Daoy (cell line): ENCODE measurements at places on chromosomes 3 and 15.

DNA sequence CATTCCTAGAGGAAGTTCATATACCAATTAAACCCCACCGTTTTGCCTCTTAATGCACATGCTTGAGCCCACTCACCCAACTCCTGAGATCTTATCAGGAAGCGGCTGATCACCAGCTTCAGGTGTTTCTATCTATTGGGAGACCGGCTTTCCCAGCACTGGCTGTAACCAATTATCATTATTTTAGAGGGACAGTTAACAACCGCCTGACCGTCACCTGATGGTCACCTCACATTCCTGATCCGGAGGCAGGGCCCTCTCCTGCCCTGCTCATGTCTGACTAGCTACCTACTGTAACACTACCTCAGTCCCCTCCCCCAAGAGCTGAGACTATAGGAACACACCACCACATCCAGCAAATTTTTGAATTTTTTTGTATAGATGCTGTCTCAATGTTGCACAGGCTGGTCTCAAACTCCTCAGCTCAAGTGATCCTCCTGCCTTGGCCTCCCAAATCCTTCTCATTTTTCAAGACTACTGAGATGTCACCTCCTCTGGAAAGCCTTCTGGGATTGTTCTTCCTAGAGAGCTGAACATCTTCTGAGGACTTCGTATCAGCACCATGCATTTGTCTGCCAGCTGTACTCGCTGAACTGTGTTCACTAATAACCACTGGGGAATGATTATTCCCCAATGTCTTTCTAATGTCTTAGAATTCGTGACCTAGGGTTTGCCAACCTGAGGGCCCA lies 84.8 kb downstream of the LSM3 start:
- no peak for DNase-seq

GRCh38 chr15:91183596-91183995 lies 83.5 kb downstream of the SV2B start:
- no peak for DNase-seq

DNA sequence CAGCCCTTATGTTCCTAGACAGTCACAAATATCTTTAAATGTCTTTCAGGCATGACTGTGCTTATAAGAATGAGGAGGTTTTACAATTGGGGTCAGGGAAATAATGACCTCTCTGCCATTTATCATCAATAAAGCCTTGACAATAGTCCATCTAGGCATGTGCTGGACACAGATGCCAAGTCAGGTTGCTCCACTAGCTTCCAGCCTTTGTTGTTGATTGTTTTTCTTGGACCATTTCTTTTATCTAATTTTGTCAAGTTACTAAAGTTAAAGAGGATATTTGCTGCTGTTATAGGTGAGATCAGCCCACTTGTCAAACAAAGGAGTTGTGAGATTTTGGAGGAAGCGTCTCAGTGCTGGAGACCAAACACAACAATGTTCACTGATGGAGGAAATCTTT lies 628.0 kb downstream of the ROBO2 start:
- DNase-seq, result no peak

DNA sequence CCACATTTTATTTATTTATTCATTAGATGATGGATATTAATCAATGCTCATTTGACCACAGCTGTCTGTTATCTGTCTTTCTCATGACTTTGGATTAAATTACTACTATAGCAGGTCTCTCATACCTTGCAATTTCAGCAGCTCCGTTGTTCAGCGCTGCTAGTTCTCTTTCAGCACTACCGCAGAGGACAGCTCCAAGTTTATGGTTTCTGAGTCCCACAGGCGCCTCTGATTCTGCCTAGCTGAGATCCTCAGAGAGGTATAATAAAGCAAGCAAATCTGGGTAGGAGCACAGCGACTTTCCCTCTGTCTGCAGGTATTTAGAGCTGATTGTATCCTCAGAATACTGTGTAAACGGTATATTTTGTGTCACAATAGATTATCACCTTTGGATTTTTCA lies 204.9 kb downstream of the CNTN4 start:
- DNase-seq, result no peak

- no peak for DNase-seq
Measured at GRCh38 chr3:149417174-149417573, 39.7 kb upstream of the TM4SF1 start.

GRCh38 chr15:28969511-28970085 lies 83.8 kb downstream of the APBA2 start:
- peak; percentile 61 for DNase-seq

DNA sequence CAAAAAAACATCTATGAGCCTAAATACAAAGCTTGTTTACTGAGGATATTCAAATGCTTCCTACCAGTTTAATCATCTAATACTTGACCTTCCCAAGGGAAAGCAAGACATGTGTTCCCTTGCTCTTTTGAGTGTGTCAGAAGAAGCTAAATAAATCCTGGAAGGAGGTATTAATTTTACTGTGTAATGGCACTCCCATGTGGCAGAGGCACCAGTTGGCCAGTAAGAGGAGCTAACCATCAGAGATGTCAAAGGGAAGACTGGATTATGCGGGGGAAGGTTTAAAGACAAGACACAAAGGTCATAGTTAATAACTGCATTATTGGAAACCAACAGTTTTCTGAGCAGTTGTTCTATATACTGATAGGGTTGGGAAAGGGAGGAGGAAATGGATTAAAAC lies 125.1 kb downstream of the SUCLG2 start:
- no peak for DNase-seq

GRCh38 chr15:90633360-90633759 lies 83.8 kb upstream of the BLM start:
- DNase-seq, result no peak

- DNase-seq, result no peak
Measured at GRCh38 chr3:56952061-56952460, 108.4 kb upstream of the SPATA12 start.

- no peak for DNase-seq
Measured at GRCh38 chr3:17125738-17126442, 241.1 kb downstream of the PLCL2 start.

- DNase-seq, result no peak
Measured at GRCh38 chr3:196207833-196208607, 3.2 kb downstream of the ZDHHC19 start.

DNA sequence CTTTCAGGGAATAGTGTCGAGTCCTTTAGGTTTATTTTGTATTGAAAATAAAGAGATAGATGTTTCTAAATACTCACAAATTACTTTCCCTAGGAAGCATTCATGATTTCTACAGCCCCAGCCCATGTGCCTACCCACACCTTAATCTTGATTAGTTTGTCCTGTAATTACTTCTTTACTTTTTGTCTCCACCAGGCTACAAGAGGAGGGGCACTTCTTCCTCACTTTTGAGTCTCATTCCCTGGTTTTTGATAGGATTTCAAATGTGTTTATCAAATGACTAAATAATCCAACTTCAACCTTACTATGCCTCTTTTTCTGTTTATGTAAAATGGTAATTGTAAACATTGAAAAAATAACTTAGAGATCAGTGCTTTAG lies 1.8 kb downstream of the PXK start:
- no peak for DNase-seq

GRCh38 chr3:110519071-110519470 lies 552.5 kb upstream of the NECTIN3 start:
- DNase-seq, result no peak

DNA sequence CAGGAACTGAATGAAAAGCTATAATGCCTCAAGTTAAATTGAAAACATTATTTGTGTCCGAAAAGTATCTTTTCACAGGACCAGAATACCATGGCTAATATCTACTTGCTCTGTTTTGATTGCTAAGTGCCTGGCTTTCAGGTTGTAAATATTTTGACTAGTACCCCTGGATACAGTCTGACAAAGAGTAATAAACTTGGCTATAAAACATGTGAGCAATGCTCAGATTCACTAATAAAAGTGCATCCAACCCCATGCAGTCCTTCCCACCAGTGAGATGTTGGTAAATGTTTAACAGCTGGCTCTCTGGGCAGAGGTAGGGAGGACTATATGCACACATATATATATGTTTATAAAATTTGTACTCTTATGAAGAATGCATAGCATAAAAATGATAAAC lies 281.8 kb upstream of the TGFBR2 start:
- no peak for DNase-seq

- no peak for DNase-seq
Measured at GRCh38 chr3:194225988-194226663, 90.2 kb downstream of the HES1 start.

- peak; percentile 82 for DNase-seq
Measured at GRCh38 chr3:183924956-183925355, 40.3 kb upstream of the PARL start.

- DNase-seq, result no peak
Measured at GRCh38 chr3:172530566-172530965, 7.3 kb upstream of the TNFSF10 start.

DNA sequence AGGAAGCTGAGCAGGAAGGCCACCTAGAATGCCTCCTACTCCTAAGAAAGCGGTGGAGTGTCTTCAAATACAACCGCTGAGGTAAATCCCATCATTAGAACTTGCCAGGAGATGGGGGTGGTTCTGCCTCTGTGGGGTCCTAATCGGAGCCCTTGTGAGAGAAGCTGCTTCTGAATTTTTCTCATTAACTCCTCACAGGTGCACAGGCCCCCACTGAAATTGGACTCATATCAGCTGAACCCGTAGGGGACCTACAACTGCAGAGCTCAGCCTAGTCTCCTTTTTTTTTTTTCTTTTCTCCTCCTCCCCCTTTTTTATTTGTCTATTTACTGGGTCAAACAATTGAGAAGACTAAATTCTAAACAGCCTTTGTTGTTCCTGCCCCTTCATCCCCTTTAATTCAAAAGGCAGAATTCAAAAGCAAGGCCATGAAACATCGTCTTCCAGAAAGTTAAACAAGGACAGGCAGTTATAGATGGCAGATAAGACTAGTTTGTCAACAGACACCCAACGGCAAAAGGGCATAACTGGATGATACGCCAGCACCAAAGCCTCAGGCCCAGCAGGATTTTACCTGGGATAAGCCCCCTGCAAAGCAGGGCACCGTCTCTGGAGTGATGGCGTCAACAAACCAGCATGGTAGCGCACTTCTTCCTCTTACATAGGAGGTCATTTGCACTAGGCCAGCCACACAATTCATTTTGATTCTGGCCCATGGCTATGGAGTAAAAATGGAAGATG lies 213.7 kb upstream of the HES1 start:
- DNase-seq, result no peak

- peak; percentile 23 for DNase-seq
Measured at GRCh38 chr3:71380096-71380495, 203.4 kb downstream of the FOXP1 start.

GRCh38 chr3:82080261-82080660 lies 318.8 kb upstream of the GBE1 start:
- no peak for DNase-seq
